Activated naive CD4-positive, alpha-beta T cell treated with anti-CD3 and anti-CD28 coated beads, Interleukin-2, amount 50 U/mL, for 72 hours (primary cell): ENCODE measurements at places on chromosomes 12 and 14. TPM values are rescaled to one million over a fixed set of nuclear protein-coding genes. Genes with fewer than 3 reads are reported as not detected.

- no peak for DNase-seq
Observed at GRCh38 chr12:109642506-109643132, 69.0 kb downstream of the MVK start.

The CDKN1B gene
- 46.6 TPM for total RNA-seq

The CCND2 gene
- total RNA-seq = 571 TPM

- DNase-seq = peak; percentile 48
Observed at GRCh38 chr14:39431416-39432178, 636 bp downstream of the FBXO33 start.

GRCh38 chr12:56258820-56259183 lies 618 bp upstream of the ANKRD52 start:
- no peak for DNase-seq

DNA sequence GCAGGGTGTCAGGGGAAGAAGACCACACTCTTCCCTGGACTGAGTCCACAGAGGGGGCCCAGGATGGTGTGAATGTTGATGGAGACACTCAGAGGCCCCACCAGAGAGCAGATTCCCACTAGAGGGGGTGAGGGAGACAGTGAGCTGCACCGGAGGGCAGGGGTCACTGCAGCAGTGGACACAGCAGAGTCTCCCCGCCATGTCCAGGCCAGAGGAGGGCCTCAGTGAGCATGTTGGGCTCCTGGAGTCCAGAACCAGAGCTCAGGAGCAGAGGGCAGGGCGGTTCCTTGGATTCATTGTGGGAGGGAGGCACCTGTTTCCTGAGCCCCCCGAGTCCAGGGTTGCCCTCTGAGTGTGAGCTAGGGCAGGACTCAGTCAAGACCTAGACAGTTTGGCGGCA lies 1.8 kb upstream of the KRT82 start:
- no peak for DNase-seq

- DNase-seq = no peak
Observed at GRCh38 chr12:89414851-89415250, 62.5 kb upstream of the DUSP6 start.

DNA sequence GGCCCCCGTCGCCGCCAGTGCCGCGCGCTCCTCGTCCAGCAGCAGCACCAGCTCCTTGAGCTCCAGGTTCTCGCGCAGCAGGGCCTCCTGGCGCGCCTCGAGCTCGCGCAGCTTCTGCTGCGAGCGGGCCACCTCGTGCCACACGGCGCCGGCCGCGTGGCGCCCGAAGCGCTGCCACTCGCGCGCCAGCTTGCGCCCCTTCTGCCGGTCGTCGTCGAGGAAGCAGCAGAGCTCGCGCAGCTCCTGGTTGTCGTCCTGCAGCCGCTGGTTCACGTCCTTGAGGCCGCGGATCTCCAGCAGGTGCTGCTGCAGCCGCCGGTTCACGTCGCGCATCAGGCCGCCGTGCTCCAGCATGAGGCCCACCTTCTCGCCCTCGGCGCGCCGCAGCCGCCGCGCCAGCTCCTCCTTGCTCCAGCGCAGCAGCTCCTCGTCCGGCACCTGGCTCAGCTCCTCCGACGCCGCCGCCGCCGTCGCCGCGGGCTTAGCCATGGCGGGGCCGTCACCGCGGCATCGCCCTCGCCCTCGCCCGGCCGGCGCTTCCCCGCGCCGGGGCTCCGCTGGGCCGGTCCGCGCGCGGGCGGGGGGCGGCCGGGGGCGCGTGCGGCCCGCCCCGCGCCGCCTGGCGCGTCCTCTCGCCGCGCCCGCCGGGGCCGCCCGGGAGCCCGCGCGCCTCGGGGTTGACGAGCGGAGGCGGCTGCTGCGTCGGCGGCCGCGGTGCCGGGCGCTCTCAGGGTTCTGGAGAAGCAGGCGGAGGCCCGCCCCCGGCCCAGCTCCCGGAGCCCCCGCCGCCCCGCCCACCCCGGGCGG lies at the start of gene CCDC85C:
CCDC85C (minus strand) TSS at position 737 of the 807 bp plus-strand sequence; CDS start at position 489, 248 bp downstream.
- DNase-seq = peak; percentile 44

GRCh38 chr12:49648712-49649003 lies 25.3 kb downstream of the PRPF40B start:
- no peak for DNase-seq

DNA sequence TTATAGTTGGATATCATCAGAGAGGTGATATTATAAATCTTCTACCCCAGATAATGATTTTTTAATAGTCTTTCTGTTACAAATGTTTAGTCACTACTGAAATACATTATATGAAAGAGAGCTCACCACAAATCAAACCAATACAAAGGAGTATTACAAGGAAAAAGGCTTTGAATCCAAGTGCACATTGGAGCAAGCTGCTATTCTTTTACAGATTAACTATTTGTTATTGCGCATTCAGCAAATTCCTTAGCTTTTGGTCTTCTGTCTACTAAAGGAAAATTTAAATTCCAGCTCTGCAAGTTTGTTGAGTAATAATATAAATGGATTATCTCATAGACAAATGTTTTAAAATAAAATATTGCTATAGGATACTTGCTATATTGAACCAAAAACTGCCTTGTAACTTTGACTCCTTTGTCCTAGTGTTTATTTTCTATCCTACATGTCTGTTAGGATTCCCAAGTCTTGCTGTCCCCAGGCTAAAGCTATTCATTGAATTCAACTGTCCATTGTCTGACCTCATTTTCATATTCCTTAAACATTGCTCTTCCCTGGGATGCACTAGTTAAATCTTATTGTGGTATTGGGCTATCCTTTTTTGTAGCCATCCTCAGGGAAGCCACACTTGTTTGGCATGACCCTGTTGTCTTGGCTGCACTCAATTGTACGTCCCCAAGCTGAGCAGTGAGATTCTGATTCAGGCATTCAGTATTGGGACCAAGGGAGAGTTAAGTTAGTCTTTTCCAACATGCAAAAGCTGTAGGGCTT lies 41.5 kb downstream of the PDE3A start:
- DNase-seq = no peak

DNA sequence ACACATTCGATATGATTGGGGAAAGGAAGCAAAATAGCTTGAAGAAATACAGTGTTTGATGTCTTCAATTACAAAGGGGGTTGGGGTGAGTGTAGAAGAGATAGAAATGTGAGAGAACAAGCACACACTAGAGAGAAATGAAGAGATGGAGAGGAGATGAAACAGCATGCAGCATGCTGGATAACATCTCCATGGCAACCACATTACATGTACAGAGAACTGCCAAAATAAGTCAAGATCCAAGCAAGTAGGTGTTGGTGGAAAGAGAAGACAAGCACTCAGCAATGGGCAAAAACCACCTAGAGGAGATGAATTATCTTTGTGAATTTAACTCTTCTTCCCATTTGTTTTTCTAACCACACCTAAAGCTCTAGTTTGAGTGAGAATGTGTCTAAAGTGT lies 289.8 kb downstream of the GRIN2B start:
- no peak for DNase-seq

GRCh38 chr14:97218274-97218673 lies 421.1 kb downstream of the VRK1 start:
- no peak for DNase-seq

The FAM216A gene
- 17.4 TPM for total RNA-seq

DNA sequence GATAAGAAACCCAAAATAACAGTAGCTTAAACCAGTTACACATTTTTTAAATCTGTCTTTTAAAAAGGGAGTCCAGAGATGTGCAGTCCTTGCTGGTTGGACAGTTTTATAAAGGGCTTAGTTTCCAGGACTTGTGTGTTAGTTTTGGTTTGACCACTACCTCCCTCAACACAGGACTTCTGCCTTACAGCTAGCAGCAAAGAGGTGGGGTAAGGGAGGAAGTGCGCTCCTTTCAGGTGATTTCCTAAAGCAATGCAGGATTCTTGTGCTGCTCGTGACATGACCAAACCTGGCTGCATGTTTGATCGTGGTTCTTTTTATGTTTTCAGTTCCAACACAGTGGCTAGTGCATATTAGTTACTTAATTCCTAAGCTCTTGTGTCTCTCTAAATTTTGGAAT lies 266.2 kb downstream of the TMTC2 start:
- DNase-seq = no peak

The EIF2S3B gene
- 0.30 TPM for total RNA-seq

- peak; percentile 70 for DNase-seq
Observed at GRCh38 chr12:25249931-25250738, 594 bp downstream of the KRAS start.

The HOXC5 gene
- not detected for total RNA-seq

The CCDC198 gene
- total RNA-seq = not detected
